GM23338 (cell line): ENCODE measurements at places on chromosomes 16 and 17. TPM values are rescaled to one million over a fixed set of nuclear protein-coding genes. Genes with fewer than 3 reads are reported as not detected.

The CRYM gene
- 15.5 and 18.0 TPM in 2 replicates for total RNA-seq

The GRAP gene
- 0.24 and 0.27 TPM in 2 replicates for total RNA-seq

The ST6GALNAC1 gene
- not detected in 2 replicates for total RNA-seq

The HASPIN gene
- total RNA-seq = 34.0 and 35.1 TPM in 2 replicates
